ENCODE measurements at places on chromosomes 16 and 17. TPM values are rescaled to one million over a fixed set of nuclear protein-coding genes. Genes with fewer than 3 reads are reported as not detected.

- no peak for DNase-seq
These were observed 99.5 kb downstream of the CDYL2 start for GRCh38 chr16:80704751-80705505.

DNA sequence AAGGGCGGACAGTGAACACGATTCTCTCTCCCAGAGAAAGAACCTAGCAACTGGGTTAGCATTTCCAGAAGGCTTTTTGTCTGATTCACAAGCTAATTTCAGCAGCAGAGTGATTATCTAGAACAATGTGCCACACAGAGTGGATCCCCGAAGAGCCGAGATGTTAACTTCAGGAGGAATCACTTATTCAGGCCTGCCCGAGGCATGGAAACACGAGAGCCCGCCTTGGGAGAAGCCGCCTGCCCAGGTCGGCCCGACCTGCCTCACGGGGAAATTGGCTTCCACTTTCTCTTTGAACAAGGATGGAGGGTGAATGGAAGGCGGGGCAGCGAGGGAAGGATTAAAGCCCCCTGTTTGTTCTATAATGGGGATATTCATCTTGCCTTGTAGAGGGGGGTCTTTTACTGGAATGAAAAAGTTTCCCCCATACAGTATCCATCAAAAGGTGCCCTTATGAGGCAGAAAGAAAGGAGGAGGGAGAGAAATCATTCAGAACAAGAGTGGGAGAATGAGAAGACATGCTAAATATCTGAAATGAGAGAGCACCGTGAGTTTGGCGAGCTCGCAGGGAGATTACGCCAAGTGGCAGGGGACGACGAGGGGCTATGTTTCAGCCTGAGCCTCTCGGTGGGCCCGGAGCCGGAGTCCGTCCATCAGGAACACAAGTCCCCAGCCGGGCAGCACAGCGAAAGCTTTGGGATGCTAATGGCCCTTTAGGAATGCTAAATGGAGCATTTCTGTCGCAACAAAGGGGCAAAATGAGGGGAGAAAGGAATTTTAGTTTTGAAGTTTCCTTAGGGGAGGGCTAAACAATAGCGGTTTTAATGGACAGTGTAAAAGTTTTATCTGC is 33.0 kb downstream of the NTN1 start:
- no peak for DNase-seq

GRCh38 chr16:1299012-1299867 is 10.2 kb upstream of the UBE2I start:
- DNase-seq, result peak; percentile 64

- DNase-seq, result peak; percentile 52
These were observed 10.8 kb upstream of the ZNF629 start for GRCh38 chr16:30797670-30798309.

- DNase-seq, result no peak
These were observed 5.9 kb upstream of the SPG7 start for GRCh38 chr16:89502081-89502843.

DNA sequence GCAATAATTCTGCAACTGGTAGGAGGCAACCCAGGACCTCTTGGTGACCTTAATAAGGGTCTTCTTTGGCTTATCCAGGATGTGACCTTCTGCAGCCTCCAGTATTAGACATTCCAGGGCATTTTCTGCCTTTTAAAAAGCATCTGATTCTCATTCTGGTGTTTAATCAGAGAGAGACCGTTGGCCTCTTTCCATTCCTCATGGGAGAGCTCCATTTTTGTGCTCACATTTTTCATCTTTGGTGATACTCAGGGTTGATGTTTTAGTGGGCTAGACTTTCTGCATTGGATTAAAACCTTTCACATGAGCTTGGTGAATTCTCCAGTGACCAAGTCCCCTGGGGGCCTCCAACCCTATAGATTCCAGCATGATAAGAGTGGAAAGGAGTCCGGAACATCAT is 150.2 kb upstream of the CACNG5 start:
- DNase-seq, result no peak

GRCh38 chr17:40501499-40501911 is at the start of gene TNS4:
Gene TNS4, minus strand, starts transcription at chr17:40501623. Its CDS starts 5,198 bp downstream, at chr17:40496425.
- DNase-seq, result no peak

GRCh38 chr17:13365331-13365730 is 236.4 kb downstream of the HS3ST3A1 start:
- DNase-seq, result no peak

DNA sequence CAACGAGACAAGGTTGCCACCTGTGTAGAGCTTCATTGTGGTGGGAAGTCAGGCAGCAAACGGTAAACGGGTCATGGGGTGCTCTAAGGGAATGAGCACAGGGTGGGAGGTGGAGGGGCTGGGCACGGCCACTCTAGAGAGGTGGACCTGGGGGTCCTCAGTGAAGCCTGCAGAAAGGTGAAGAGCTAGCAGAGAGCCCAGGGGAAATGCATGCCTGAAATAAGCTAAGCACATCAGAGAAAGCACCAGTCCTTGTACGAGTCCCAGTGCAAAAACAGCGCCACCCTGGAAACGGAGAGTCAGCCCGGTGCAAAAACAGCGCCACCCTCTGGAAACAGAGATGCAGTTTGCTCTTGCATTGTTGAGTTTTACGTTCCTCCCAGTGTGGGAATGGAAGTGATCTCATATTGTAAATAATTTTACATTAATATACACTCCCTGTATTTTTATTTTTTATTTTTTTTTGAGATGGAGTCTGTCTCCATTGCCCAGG is 65.0 kb downstream of the TBC1D16 start:
- DNase-seq, result peak; percentile 48

DNA sequence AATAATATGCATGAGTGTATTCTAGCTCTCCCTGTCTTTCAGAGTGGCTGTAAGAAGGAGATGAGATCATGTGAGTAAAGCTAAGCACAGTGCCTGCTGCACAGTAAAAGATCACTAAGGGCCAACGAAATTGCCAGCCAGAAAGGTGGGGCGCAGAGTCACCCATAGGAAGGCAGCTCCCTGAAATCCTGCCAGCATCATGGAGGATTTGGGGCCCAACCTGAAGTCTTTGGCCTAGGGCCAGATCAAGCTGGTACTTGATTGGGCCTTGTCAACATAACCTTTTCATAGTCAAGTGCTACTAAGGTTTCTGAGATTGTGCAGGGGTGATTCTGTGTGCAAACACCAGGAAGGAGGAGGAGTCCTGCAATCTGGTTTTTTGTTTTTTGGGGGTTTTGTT is 16.5 kb downstream of the SCNN1B start:
- no peak for DNase-seq

DNA sequence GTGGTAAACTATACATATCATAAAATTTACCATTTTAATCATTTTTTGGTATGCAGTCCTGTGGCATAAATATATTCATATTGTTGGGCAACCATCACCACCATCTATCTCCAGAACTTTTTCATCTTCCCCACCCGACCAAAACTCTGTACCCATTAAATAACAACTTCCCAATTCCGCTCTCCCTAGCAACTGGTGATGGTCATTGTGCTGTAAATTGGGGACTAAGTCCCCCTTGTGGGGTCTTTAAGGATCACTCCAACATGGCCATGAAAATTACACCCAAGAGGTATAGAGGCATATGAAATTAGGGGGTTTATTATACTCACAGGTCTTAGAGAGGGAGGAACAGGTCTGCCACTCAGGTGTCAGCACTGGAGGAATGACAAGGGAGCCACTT is 57.4 kb upstream of the NKD1 start:
- DNase-seq, result no peak

DNA sequence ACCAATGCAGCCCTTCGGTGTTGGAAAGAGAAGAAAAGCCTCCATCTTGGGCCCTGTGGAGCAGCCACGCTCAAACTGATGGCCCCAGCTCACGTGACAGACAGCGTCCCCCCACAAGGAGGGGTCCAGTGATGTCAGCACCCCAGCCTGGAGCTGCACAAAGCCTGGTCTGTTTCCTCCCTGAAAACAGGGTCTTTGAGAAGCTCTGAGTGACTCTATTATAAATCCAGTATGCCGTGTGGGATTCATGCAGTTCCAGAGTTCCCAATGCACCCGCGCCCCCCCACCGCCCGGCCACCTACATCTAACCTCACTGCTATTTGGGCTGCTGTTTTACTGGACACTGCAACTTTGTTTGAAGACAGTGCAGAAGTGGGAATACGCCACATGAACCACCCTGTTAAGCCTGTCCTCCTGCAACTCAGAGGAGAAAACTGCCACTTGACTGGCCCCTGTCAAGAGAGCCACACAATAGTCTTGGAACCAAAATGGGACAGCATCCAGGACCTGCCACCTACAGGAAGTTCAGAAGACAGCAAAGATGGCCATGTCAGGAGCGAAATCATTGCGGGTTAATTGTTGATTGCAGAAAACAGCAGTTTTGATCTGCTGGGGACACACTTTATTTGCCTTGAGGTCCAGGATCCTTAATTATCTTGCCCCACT is 33.1 kb downstream of the PMP22 start:
- peak; percentile 20 for DNase-seq

- DNase-seq, result no peak
These were observed 4.7 kb upstream of the MYH1 start for GRCh38 chr17:10523064-10523463.

GRCh38 chr17:17526369-17526768 is 30.2 kb upstream of the RASD1 start:
- no peak for DNase-seq

DNA sequence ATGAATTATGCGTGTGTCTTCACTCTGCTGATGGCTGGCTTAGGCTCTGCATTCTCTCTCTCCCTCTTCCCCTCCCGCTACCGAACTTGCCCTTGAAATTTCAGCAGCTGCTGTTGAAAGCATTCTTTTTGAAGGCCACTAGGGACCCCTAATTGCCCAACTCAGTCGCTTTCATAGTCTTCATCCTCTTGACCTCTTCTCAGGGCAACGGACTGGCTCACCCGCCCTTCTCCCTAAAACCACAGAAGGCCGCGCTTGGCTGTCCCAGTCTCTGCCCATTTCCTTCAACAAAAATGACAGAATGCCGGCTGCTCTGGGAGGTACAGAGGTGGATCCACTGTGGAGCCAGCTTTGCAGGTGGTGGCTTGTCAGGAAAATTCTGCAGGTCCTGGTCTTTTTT is 21.0 kb upstream of the FMNL1 start:
- DNase-seq, result peak; percentile 47

- no peak for DNase-seq
These were observed 700.3 kb downstream of the MAF start for GRCh38 chr16:78900044-78900811.

CCL7 gene
- not detected for polyA plus RNA-seq

TBC1D3 gene
- polyA plus RNA-seq, result 1.2 TPM

TP53TG3C gene
- polyA plus RNA-seq, result 3.2 TPM

GSG1L2 gene
- polyA plus RNA-seq, result not detected

TBC1D3I gene
- 0.19 TPM for polyA plus RNA-seq

TNP2 gene
- not detected for polyA plus RNA-seq
